ENCODE measurements at places on chromosomes 16 and 17.

- DNase-seq: no peak
These were observed 27.9 kb downstream of the SMURF2 start for GRCh38 chr17:64634218-64634617.

- peak; percentile 66 for DNase-seq
These were observed 12.9 kb downstream of the KRT39 start for GRCh38 chr17:40953881-40954280.

DNA sequence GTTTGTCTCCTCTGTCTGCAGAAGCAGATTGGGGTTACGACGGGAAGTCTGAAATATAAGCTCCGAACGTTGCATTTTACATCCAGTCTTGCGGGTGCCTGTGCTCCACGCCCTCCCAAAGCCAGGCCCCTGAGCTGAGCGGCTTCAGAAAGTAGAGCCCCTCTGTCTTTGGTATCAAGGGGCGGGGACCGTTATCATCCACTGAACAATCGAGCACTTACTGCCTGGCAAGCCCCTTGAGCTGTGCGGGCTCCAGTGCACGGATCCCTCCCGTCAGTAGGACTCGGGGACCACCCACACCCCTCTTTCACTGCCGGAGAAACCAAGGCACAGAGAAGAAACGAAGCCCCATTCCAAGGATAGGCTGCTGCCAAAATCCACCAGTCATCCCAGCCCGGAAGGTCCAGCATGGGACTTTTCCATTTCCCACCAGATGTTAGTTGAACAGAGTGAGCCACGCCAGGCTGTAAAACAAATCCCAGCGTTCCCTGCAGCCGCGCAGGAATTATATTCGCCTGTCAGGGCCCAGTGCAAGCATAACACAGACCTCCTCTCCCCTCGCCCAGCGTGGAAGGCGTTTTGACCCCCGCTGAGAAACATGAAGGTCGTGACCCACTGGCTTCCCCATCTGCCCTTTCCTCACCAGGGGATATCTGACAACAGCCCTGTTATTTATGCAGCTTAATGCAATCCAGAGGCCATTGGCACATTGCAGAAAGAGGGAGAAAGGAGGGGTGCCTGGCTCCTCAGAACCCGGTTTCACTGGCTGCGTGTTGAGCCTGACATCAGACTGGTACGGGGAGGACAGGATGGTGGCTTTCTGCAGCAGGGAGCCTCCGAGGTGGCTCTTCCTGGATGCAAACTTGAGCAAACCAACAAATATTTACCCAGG, 212.2 kb upstream of the FOXF1 start:
- no peak for DNase-seq

GRCh38 chr16:85481206-85481605, 131.9 kb upstream of the GSE1 start:
- DNase-seq: no peak

GRCh38 chr16:46649588-46650253, 28.5 kb upstream of the SHCBP1 start:
- no peak for DNase-seq
